OCI-LY7 (cell line): ENCODE measurements at places on chromosomes 6 and 20. TPM values are rescaled to one million over a fixed set of nuclear protein-coding genes. Genes with fewer than 3 reads are reported as not detected.

Gene TREM1
- 0.51 and 0.55 TPM in 2 replicates for total RNA-seq

Gene LPA
- not detected in 2 replicates for total RNA-seq

Gene TFEB
- total RNA-seq, result 48.6 and 60.0 TPM in 2 replicates

Gene RNF144B
- total RNA-seq, result 151 and 154 TPM in 2 replicates

Gene ERVFRD-1
- total RNA-seq, result not detected in 2 replicates

Gene GCNT2
- 23.8 and 25.2 TPM in 2 replicates for total RNA-seq

Gene HLA-DQA1
- total RNA-seq, result 31.2 and 32.3 TPM in 2 replicates

Gene DLK2
- total RNA-seq, result not detected in 2 replicates

Gene HLA-DRA
- 552 and 585 TPM in 2 replicates for total RNA-seq

Gene TBXT
- 4.2 and 5.3 TPM in 2 replicates for total RNA-seq

Gene HLA-DPB1
- total RNA-seq, result 74.5 and 78.5 TPM in 2 replicates
